Central memory CD8-positive, alpha-beta T cell (primary cell): ENCODE measurements at places on chromosomes 2 and 18.

- DNase-seq: no peak
Observed at GRCh38 chr2:20444101-20444992, 2.5 kb upstream of the RHOB start.

- no peak for DNase-seq
Observed at GRCh38 chr2:65121-65520, 18.8 kb upstream of the FAM110C start.

DNA sequence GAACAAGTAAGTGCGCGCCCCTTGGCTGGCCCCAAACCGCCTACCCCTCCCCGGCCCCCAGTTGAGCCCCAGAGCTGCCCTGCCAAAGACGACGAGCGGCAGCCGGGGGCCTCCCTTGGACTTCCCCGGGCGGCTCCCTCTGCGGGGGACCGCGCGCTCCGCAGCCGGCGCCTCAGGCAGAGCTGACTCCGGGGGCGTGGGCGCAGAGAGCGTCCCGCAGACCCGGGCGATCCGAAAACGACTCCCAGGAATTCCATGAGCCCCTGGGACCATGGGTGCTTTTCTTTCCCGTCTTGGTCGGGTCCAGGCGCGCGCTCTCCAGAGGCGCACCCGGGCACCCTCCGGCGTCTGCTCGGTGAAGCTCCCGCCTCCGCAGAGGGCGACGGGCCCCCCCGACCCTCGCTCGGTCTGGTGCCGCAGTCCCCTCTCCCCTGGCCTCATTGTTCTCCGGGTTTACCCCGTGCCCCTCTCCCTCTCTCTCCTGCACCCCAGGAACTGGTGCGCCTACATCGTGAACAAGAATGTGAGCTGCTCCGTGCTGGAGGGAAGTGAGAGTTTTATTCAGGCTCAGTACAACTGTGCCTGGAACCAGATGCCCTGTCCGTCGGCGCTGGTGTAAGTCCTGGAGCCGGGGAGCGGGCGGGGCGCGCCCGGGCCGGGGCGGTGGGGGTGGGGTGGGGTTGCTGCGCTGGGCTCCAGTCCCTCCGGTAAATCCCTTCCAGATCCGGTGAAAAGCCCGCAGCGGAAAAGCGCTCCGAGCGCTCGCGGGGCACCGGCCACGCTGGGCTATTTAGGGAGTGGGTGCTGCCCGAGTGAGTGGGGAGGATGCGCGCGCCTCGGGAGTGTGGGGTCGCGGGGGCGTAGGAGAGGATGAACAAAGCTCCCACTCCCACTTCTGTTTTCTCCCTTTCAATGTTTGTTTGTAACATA is 776 bp downstream of the EMILIN2 start:
- no peak for DNase-seq

GRCh38 chr2:36653967-36654694 is 42.4 kb upstream of the VIT start:
- no peak for DNase-seq
